ENCODE measurements at places on chromosomes 12 and 14.
A peak's percentile ranks its signal among the peaks of the same experiment; 100 is the strongest.

DNA sequence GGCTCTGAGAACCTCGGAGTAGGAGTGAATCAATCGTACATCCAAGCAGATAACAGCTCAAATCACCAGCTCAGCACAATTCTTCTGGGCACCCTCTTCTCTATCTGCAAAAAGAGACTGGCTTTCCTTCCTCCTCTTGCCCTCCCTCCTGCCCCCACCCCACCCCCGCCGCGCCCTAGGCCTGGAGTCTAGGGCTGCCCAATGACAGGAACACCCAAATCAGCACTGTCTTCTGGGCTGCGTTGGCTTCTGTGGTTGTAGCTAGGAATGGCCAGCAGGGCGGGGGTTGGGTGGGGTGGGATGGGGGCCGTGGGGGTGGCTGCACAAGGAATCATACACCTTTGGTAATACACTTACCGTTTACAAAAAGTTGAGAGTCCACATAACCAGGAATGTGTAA is 28.0 kb upstream of the TMCC3 start:
- no peak for DNase-seq

DNA sequence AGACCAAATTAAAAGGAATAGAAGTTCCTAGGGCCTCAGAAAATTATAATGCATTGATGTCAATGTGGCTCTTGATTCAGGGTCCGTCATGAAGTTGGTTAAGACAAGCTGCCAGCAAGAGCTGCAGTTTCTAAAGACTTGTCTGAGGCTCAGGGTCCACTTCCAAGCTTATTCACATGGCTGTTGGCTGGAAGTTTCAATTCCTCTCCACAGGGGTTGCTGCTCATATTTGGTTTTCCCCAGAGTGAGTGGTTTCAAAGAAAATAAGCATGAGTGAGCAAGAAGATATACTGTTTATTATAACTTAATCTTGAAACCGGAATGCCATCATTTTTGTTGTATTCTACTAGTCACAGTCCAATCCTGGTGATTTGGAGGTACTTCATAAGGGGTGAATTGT is 1247.4 kb downstream of the LRFN5 start:
- peak; percentile 64 for DNase-seq

- DNase-seq, result no peak
Measured at GRCh38 chr14:54703082-54703481, 136.2 kb downstream of the SAMD4A start.

- no peak for DNase-seq
Measured at GRCh38 chr14:54785778-54786770, 116.6 kb downstream of the GCH1 start.

GRCh38 chr14:104596451-104596918 is 8.1 kb downstream of the TMEM179 start:
- no peak for DNase-seq

GRCh38 chr14:74508292-74508731 is 14.7 kb downstream of the ISCA2 start:
- no peak for DNase-seq

DNA sequence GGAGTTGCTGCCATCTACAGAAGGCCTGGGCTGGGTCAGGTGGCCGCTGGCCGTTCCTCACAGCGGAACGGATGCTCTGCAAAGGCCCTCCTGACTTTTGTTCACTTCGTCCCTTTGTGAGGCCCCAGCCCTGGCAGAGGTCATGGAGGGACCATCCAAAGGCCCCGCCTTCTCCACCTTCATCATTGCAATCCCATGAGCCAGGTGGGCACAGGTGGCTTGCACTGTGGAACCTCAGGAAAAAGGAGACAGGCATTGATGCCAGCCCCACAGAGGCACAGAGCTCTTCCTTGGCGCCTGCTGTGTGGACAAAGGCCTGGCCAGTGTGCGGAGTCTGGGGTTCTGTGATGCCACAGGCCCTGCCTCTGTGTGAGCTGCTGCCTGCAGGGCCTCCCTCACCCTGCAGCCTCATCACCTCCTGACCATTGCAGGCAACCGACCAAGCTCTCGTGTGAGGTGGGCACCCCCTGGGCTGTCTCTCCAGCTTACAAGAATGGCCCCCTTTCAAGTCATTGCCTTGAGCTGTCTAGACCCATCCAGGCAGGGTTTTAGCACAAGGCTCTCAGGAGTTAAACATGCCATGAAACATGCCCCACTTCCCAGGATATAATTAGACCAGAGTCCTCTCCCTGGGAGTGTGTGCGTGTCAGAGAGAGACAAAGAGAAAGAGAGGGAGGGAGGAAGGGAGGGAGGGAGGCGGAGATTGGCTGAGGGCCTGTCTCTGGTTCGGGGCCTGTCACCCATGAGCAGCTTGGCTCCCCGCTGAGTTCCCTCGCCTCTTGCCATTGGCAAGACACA is 19.3 kb downstream of the NFKBIA start:
- peak; percentile 97 for DNase-seq

DNA sequence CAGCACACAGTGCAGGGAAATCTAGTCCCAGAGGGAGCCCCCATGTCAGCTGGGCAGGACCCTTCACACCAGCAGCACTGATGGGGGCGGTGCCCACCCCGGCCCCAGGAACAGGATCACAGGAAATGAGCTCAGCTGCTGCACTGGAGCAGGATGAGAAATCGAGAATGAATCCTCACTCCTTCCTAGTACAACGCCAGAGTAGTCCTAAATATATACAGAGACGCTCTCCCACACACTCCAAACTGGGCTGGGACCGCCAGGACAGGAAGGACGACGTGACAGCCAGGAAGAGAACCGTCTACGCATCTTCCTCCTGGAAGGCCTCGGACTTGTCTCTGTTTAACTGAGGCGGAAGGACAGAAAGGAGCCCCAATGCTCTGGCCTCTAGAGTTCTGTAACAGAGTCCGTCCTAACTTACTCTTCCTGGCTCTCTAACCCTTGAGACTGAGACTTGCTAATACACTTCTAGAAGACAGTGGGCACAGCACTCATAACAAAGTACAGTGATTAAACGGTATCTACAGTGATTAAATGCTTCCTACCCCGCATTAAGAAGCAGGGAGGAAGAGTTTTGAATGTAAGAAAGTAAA is 33.4 kb downstream of the CDC42BPB start:
- DNase-seq, result peak; percentile 29

DNA sequence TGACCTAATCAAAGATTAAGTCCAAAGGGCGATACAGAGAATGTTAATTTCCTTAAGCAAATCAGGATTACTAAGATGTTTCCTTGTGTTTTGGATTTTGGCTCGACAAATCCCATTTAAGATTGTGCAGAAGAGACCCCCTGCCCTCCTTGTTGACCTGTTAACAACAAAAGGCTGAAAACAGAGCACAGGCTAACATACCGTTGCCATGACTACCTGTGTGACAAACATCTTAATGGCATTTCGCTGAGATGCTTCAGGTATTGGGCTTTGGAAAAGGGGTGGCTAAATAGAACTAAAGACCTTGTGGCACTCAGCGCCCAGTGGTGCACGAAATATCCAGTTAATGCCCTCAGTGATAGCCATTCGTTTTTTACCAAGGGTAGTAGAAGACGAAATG is 1532.3 kb upstream of the TMEM132C start:
- DNase-seq, result no peak

- DNase-seq, result no peak
Measured at GRCh38 chr12:56362130-56363059, at the start of gene APOF. TSS of gene APOF (minus strand) at chr12:56362857. CDS start at chr12:56362745, 112 bp downstream.

DNA sequence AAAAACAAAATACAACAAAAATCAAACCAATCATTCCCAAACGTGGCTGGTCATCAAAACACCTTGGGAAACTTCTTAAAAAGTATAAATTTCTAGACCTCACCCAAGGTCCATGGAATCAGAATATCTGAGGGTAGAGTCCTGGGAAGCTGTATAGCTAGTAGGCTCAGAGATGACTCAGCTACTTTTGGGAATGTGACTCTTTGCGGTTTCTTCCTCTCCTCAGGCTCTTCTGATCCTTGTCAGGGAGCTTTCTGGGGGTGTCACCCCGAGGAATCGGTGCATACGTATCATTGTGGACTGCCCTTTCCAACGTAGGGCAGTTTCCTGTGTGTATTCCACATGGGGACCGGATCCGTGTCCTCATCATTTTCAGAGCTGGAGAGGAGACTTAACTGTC is 14.8 kb downstream of the JDP2 start:
- no peak for DNase-seq

DNA sequence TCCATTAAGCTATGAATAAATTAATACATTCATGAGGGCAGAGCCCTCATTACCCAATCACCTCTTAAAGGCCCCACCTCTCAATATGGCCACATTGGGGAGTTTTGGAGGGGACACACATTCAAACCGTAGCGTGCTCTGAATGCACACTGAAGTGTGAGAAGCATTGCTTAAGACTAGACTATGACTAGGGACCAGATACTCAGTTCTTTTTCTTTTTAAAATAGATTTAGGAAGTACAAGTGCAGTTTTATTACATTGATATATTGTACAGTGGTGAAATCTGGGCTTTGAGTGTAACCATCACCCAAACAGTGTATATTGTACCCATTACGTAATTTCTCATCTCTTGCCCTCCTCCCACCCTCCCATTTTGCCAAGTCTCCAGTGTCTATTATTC is 21.0 kb upstream of the JDP2 start:
- DNase-seq, result no peak

- DNase-seq, result no peak
Measured at GRCh38 chr12:65623507-65623906, 200.8 kb upstream of the HMGA2 start.

GRCh38 chr14:61899497-61899896 is 137.3 kb downstream of the SNAPC1 start:
- DNase-seq, result no peak

- no peak for DNase-seq
Measured at GRCh38 chr12:120739821-120740613, 14.4 kb downstream of the ACADS start.

GRCh38 chr12:117874842-117875434 is 93.9 kb downstream of the KSR2 start:
- DNase-seq, result peak; percentile 52

DNA sequence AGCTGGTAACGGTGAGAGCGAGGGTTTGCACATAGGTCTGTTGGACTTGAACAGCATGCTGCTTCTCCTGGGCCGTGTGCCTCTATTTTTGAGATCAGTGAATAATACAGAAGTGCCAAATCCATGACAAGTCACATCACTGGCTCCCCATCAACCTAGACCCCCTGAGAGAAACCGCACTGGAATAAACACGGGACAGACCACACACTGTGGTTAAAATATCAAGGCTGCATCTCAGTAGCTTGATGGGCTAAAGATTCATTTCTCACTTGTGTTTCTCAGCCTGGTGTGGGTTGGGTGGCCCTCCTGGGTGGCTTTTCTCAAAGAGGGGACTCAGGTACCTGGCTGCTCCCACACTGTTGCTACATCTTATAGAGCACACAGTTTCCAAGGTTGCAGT is 191.0 kb downstream of the DICER1 start:
- no peak for DNase-seq

GRCh38 chr12:51028126-51028812 is 2.1 kb upstream of the SLC11A2 start:
- peak; percentile 8 for DNase-seq

DNA sequence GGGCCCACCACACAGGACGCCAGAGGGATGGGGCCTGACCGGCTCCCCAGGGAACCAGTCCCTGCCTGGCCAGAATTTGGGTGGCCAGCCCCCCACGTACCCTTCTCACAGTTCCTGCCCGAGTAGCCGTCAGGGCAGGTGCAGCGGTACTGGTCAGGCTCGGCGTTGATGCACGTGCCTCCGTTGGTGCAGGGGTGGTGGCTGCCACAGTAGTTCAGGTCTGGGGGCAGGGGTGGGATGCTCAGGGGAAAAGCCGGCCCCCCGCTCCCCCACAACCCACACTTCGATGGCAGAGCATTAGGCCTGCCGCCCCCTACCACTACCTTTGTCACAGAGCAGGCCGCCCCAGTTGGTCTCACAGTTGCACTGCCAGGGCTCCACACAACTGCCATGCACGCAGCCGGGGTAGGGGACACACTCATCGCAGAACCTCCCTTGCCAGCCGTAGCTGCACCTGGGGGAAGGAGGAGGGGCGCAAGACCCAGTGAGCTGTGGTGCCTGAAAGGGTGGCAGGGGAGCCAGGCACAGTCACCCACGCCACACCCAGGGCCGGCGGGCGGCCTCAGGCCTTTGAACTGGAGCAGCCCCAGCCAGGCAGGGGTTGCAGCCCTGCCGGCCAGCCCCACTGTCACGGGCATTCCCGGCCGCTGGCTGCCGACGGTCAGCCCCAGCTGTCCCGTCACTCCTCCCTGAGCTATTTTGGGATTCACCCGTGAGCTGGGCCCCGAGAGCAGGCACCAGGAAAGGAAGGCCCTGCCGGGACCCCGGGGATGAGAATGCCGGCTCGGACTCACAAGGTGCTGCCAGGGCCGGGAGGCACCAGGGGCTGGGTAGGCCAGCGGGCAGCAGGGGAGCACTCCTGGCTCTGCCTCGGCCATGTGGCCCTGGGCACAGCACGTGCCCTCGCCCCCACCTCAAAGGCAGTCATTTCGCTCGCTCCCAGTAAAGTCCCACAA is 16.5 kb downstream of the JAG2 start:
- no peak for DNase-seq

GRCh38 chr14:77638771-77639171 is 22.3 kb upstream of the SPTLC2 start:
- peak; percentile 52 for DNase-seq

- no peak for DNase-seq
Measured at GRCh38 chr12:52587563-52587962, 13.7 kb downstream of the KRT72 start.

DNA sequence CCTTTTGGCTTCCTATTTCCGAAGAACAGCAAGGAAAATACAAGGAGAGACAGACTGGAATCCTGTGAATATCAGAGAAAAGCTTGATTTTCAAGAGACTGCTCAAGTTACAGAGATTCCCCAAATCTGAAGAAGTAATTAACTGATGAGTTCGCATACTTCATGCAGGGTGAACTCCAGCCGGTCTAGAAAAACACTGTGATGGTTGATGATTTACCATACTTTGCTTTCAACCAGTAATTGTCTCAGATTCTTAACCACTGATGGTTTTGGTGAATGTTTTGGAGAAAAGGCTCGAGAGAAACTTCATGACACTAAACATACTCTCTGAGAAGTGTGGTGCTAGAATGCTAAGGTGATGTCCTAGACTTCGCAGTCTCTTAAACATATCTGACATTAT is 4.4 kb upstream of the PLXNC1 start:
- DNase-seq, result no peak

- no peak for DNase-seq
Measured at GRCh38 chr12:122875590-122876220, 20.2 kb downstream of the VPS37B start.

- DNase-seq, result no peak
Measured at GRCh38 chr14:82094829-82095345, 561.2 kb upstream of the SEL1L start.

GRCh38 chr14:75155169-75155568 is 21.2 kb downstream of the TMED10 start:
- no peak for DNase-seq

- peak; percentile 34 for DNase-seq
Measured at GRCh38 chr14:98466807-98467206, 805.2 kb downstream of the BCL11B start.

DNA sequence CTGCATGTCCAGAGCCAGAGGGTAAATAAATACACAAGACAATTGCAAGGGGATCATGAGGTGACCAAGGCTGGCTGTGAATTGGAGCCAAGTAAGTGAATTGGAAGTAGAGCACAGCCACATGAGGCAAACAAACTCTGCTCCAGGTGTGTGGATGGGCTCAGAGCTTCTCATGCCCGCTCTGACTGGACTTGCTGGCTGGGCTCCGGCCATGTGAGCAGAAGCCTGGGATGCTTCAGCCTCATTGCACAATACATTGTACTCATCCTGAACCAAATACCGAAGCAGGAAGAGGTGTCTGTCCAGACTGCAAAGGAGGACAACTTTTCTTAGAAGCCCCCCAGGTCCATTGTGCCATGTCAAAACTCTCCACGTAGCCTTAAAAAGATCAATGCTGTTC is 193.0 kb downstream of the TTC8 start:
- DNase-seq, result no peak

GRCh38 chr14:21978184-21978998 is 304.8 kb upstream of the OR4E1 start:
- no peak for DNase-seq

GRCh38 chr12:645563-646071 is 17.6 kb downstream of the NINJ2 start:
- peak; percentile 35 for DNase-seq
